ENCODE measurements at places on chromosomes 7 and 10. TPM values are rescaled to one million over a fixed set of nuclear protein-coding genes. Genes with fewer than 3 reads are reported as not detected.

- no peaks in the 10 kb centered on the region for H3K36me3 ChIP-seq
- DNase-seq: no peak
- no peak overlapping the region for H3K27ac ChIP-seq
- H3K27me3 ChIP-seq: no peaks in the 10 kb centered on the region
Measured at GRCh38 chr7:82360591-82361368, 82.8 kb downstream of the CACNA2D1 start.

The PRSS1 gene
- total RNA-seq: not detected

The CYP3A4 gene
- total RNA-seq: not detected

The SUGCT gene
- 2.7 TPM for total RNA-seq

The RBP3 gene
- not detected for total RNA-seq

The ARID5B gene
- total RNA-seq: 0.04 TPM

- no peaks in the 10 kb centered on the region for H3K36me3 ChIP-seq
- H3K4me3 ChIP-seq: no peak overlapping the region
- no peak overlapping the region for H3K27ac ChIP-seq
- no peaks in the 10 kb centered on the region for H3K27me3 ChIP-seq
Measured at GRCh38 chr10:48556065-48556464, 48.8 kb downstream of the ARHGAP22 start.

The ASIC3 gene
- total RNA-seq: 1.7 TPM

- no peak overlapping the region for H3K27ac ChIP-seq
- H3K4me1 ChIP-seq: no peaks in the 10 kb centered on the region
- no peaks in the 10 kb centered on the region for H3K27me3 ChIP-seq
Measured at GRCh38 chr7:158772916-158773315, 56.4 kb downstream of the ESYT2 start.

- DNase-seq: no peak
- no peaks in the 10 kb centered on the region for H3K27me3 ChIP-seq
- H3K4me1 ChIP-seq: no peaks in the 10 kb centered on the region
Measured at GRCh38 chr10:8360814-8361509, 306.5 kb downstream of the GATA3 start.

The PPP1R3C gene
- 1.2 TPM for total RNA-seq

GRCh38 chr10:99996671-99997648 lies 12.8 kb downstream of the DNMBP start:
- no peak for DNase-seq
- no peak overlapping the region for H3K27ac ChIP-seq
- H3K4me1 ChIP-seq: no peaks in the 10 kb centered on the region
- no peaks in the 10 kb centered on the region for H3K36me3 ChIP-seq

The DENND10 gene
- 63.2 TPM for total RNA-seq

DNA sequence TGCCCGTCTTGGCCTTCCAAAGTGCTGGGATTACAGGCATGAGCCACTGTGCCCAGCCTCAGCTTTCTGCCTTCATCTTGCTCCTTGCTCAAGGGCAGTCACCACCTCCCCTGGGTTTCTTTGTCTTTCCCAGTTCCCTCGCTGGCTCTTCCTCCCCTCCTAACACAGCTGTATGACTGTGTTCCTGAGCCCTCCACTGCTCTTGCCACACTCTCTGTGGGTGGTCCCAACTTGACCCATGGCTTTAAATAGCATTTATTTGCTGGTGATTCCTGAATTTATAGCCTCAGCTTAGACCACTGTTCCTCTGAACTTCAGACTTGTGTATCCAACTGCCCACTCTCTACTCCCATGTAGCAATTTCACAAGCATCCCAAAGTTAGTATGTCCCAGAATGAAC lies 181.3 kb downstream of the BAMBI start:
- H3K27ac ChIP-seq: no peak overlapping the region
- H3K36me3 ChIP-seq: peaks cover 4% of the 10 kb centered on the region
- H3K4me1 ChIP-seq: no peaks in the 10 kb centered on the region
- DNase-seq: no peak
- H3K4me3 ChIP-seq: no peak overlapping the region
- H3K27me3 ChIP-seq: no peaks in the 10 kb centered on the region

GRCh38 chr10:95505641-95506040 lies 55.5 kb downstream of the SORBS1 start:
- H3K4me3 ChIP-seq: no peak overlapping the region
- H3K4me1 ChIP-seq: peaks cover 10% of the 10 kb centered on the region
- DNase-seq: no peak
- no peaks in the 10 kb centered on the region for H3K27me3 ChIP-seq
- no peaks in the 10 kb centered on the region for H3K36me3 ChIP-seq

DNA sequence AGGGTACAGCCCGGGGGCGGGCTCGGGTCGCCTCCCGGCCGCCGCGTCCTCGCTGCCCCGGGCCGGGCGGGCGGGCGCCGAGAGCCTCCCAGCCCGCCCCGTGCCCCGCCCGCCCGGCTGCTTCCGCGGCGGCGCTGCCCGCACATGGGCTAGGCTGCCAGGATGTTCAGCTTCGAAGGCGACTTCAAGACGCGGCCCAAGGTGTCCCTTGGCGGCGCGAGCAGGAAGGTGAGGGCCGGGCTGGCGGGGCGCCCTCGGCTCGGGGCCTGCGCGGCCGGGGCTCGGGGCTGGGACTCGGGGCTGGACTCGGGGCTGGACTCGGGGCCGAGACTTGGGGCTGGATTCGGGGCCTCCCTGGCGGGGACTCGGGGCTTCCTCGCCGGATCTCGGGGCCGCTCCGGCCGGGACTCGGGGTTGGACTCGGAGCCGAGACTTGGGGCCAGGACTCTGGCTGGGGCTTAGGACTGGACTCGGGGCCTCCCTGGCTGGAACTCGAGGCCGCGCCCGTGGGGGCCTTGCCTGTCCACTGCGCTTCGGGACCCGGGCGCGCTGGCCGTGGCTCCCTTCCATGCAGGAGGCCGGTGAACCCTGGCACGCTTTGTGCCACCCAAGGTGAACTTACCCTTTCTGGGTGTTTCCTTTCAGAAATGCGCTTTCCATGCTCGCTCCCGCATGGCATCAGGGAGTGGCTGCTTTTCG lies 534 bp downstream of the UBE3C start:
- H3K4me3 ChIP-seq: peak overlapping the region; percentile 83
- DNase-seq: no peak
- peaks cover 8% of the 10 kb centered on the region for H3K4me1 ChIP-seq
- H3K27ac ChIP-seq: no peak overlapping the region
- no peaks in the 10 kb centered on the region for H3K27me3 ChIP-seq

The RBM28 gene
- total RNA-seq: 67.5 TPM

DNA sequence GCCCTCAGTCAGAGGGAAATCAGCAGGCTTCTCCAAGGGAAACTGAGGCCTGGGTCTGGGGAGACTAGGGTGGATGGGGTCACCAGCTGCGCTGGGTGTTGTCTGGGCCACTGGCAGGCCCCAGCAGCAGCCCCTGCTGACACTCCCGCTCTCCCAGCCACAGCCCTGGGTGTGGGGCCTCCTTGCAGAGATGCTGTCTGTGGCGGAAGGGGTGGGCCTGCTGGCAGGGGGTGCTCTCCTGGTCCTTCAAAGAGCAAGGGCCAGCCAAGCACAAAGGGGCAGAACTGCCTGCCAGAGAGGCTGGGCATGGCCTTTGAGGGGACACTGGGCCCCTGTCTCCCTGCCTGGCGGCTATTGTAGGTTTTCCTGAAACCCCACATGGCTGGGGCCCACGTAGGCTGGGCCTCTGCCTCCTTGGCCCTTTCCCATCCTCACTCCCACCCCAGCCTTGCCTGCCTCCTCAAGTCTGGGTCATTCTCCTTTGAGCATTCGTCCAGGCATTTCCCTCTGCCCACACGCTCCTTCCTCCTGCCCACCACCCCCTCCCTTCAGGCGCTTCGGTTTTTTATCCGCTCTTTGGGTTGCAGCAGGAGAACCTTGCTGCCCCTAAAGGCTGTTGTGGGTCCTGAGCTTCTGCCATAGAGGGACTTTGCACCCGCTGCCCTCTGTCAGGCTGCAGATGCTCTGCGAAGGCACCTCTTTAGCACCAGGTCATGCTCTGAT lies 9.1 kb downstream of the COL13A1 start:
- H3K27me3 ChIP-seq: no peaks in the 10 kb centered on the region
- DNase-seq: no peak
- no peaks in the 10 kb centered on the region for H3K4me1 ChIP-seq
- no peaks in the 10 kb centered on the region for H3K36me3 ChIP-seq
- no peak overlapping the region for H3K4me3 ChIP-seq

- H3K4me3 ChIP-seq: peak overlapping the region; percentile 74
- H3K36me3 ChIP-seq: no peaks in the 10 kb centered on the region
- DNase-seq: peak; percentile 16
- no peak overlapping the region for H3K27ac ChIP-seq
Measured at GRCh38 chr7:149874644-149875028, 867 bp downstream of the ATP6V0E2 start.

The PRPS1L1 gene
- total RNA-seq: not detected

GRCh38 chr10:71661779-71662336 lies 57.7 kb downstream of the C10orf105 start:
- peaks cover 5% of the 10 kb centered on the region for H3K36me3 ChIP-seq
- H3K27ac ChIP-seq: no peak overlapping the region
- H3K4me1 ChIP-seq: peaks cover 19% of the 10 kb centered on the region
- peaks cover 2% of the 10 kb centered on the region for H3K27me3 ChIP-seq

The SCART1 gene
- 0.50 TPM for total RNA-seq

DNA sequence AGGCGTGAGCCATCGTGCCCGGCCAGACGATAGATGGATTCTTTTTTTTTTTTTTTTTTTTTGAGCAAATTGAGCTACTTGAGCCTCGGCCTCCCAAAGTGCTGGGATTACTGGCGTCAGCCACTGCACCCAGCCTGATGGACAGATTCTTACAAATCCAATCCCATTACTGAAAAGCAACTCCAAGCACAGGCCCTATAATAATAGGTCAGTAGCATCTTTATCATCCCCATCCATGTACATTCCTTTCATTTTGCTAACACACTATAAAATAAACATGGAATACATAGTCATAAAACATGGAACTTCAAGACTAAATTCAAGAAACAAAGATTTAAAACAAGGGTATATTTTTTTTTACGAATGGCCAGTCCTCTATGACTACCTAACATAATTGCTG lies 16.0 kb upstream of the RSBN1L start:
- no peak overlapping the region for H3K4me3 ChIP-seq
- peaks cover 19% of the 10 kb centered on the region for H3K36me3 ChIP-seq
- H3K4me1 ChIP-seq: peaks cover 1% of the 10 kb centered on the region
- H3K27me3 ChIP-seq: no peaks in the 10 kb centered on the region
- no peak overlapping the region for H3K27ac ChIP-seq
- no peak for DNase-seq

DNA sequence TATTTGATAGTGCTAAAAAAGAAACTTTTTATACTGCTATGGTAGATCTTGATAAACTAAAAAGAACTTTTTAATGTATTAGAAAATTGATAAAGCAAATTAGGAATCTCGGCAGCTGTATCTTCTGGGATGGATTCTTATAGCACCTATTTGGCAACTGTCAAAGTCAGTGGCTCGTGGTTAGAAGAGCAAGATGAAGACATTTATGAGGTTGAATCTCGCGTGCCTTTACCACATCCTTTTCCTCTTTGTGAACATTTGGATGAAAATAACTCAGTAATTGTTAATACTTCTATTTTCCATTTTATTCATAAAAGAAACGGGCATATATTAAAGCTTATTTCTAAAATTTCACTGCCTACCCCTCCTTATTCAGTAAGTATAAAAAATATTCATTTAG lies 76.2 kb downstream of the CYP51A1 start:
- H3K4me1 ChIP-seq: no peaks in the 10 kb centered on the region
- no peak for DNase-seq

- H3K4me3 ChIP-seq: no peak overlapping the region
- H3K36me3 ChIP-seq: no peaks in the 10 kb centered on the region
- DNase-seq: no peak
Measured at GRCh38 chr10:7895699-7896090, 77.4 kb downstream of the TAF3 start.

DNA sequence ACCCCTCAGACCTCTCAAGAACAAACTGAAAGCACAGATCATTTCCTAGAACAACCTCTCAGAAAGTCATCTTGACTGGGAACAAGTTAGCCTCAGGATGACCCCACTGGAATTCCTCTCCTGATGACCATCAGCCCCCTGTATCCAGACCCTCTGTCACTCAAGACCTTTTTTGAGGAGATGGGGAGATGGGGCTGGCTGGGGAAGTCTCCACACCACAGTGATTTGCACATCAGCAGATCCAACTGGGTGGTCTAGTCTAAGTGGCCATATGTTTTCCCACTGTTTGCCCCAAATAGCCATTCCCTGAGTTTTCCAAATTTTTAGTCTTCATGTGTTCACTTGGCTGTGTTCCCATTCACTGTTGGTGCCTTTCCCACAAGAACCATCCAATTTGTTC lies 452.4 kb upstream of the NPVF start:
- no peaks in the 10 kb centered on the region for H3K4me1 ChIP-seq
- no peak overlapping the region for H3K27ac ChIP-seq
- no peak for DNase-seq
- no peaks in the 10 kb centered on the region for H3K36me3 ChIP-seq

- no peak for DNase-seq
- H3K27me3 ChIP-seq: no peaks in the 10 kb centered on the region
- peaks cover 14% of the 10 kb centered on the region for H3K36me3 ChIP-seq
Measured at GRCh38 chr10:58027426-58027825, 240.3 kb downstream of the IPMK start.

DNA sequence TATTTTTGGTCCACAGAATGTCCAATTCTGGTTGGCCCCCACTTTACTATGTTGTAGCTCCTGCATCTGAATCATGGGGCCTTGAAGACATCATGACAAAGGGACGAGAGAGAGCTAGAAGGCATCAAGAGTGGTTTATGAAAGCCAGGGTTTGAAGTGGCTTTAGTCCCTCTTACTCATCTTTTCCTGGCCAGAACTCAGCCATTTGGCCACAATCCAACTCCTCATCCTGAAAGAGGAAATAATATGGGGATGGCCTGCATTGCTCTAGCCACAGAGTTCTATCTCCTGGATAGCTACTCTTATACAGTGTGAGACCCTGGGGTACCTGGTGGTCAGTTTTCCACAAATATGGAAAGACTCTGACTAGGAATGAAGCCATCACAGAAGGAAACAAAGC lies 418.9 kb downstream of the XPNPEP1 start:
- H3K27ac ChIP-seq: no peak overlapping the region
- no peaks in the 10 kb centered on the region for H3K4me1 ChIP-seq
- H3K27me3 ChIP-seq: no peaks in the 10 kb centered on the region
- H3K4me3 ChIP-seq: no peak overlapping the region
- DNase-seq: no peak

DNA sequence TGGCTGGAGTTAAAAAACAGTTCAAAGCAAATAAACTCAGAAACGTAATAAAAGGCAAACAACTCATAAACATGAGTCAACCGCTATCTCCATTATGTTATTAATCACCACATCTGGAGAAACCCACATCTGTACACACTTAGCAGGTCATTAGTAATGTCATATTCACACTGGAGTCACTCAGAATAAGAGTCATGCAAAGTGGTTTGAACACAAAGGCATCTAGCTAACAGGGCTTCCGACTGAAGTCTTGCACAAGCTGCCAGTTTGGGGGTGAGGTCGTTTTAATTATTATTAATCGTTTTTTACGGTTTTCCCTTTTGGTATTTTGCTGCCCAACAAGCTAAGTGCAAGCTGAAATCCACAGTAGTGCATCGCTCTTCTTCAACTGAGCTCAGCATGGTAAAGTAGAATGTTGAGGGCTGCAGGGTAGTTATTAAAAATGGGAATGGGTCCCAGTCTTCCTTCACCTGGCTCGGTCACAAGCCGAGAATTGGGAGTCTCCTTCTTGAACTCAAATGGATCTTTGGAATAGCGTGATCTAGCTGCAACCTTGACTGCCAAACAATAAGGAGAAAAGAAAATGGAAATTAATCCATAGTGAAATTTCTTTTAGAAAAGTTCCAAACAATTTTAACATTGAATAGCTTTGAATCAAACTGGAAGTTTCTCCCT lies 663.5 kb downstream of the KCNMA1 start:
- no peaks in the 10 kb centered on the region for H3K4me1 ChIP-seq
- no peak overlapping the region for H3K27ac ChIP-seq
- no peak overlapping the region for H3K4me3 ChIP-seq
- DNase-seq: no peak
- H3K36me3 ChIP-seq: no peaks in the 10 kb centered on the region

Measured in H9 (cell line).